ENCODE measurements at places on chromosomes 13 and 19. TPM values are rescaled to one million over a fixed set of nuclear protein-coding genes. Genes with fewer than 3 reads are reported as not detected.

DMKN gene
- 30.9 TPM for total RNA-seq

BRME1 gene
- 3.0 TPM for total RNA-seq

CRX gene
- total RNA-seq: not detected

COX7A1 gene
- total RNA-seq: 73.9 TPM

DNA sequence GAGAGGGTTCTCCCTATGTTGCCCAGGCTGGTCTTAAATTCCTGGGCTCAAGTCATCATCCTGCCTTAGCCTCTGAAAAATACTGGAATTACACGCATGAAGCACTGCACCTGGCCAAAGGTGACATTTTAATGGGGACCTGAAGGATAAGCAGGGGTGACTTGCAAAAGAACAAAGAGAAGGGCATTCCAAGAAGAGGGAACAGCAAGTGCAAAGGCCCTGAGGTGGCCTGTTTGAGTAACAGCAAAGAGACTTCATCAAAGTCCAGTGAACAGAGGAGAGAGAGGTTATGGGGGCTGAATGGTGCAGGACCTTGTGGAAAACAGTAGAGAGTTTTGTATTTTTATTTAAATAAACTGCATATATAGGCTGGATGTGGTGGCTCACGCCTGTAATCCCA lies 4.1 kb downstream of the CA11 start:
- H3K4me1 ChIP-seq: no peaks in the 10 kb centered on the region
- no peak for DNase-seq
- no peaks in the 10 kb centered on the region for H3K27me3 ChIP-seq

DNA sequence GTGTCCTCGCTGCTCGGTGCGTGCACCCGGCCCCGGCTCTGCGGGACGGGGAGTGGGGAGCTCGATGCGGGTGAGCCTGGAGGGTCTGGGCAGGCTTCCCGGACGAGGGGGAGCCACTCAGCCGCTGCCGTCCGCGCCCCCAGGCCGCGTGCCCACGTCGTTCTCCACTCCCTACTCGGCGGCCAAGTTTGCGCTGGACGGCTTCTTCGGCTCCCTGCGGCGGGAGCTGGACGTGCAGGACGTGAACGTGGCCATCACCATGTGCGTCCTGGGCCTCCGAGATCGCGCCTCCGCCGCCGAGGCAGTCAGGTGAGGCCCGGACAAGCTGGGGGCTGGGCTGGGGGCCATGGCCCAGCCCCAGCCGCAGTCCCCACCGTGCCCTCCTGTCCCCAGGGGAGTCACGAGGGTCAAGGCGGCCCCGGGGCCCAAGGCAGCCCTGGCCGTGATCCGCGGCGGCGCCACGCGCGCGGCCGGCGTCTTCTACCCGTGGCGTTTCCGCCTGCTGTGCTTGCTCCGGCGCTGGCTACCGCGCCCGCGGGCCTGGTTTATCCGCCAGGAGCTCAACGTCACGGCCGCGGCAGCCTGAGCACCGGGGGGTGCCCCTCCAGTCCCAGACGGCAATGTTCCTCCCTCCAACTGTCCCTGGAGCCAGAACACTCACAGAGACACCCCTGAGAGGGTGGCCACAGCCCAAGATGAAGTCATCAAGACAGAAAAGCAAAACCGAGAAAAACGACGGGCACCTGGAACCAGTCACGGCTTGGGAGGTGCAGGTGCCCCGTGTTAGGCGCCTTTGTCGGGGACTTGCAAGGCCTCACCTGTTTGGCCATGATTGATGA lies 2.5 kb upstream of the RPL36 start:
- H3K27me3 ChIP-seq: no peaks in the 10 kb centered on the region
- DNase-seq: no peak
- peaks cover 23% of the 10 kb centered on the region for H3K4me1 ChIP-seq
- H3K27ac ChIP-seq: peak overlapping the region; percentile 79
- peak overlapping the region; percentile 63 for H3K4me3 ChIP-seq

GRCh38 chr19:12773571-12773970 lies 1.8 kb downstream of the HOOK2 start:
- no peaks in the 10 kb centered on the region for H3K36me3 ChIP-seq
- no peak overlapping the region for H3K4me3 ChIP-seq

GRCh38 chr13:40445557-40445990 lies 220.9 kb downstream of the FOXO1 start:
- no peaks in the 10 kb centered on the region for H3K27me3 ChIP-seq
- H3K27ac ChIP-seq: no peak overlapping the region
- peak; percentile 25 for DNase-seq

GRCh38 chr19:5809053-5809452 lies 4.2 kb downstream of the NRTN start:
- no peak overlapping the region for H3K27ac ChIP-seq
- DNase-seq: no peak
- H3K36me3 ChIP-seq: no peaks in the 10 kb centered on the region
- H3K27me3 ChIP-seq: peaks cover 3% of the 10 kb centered on the region

DNA sequence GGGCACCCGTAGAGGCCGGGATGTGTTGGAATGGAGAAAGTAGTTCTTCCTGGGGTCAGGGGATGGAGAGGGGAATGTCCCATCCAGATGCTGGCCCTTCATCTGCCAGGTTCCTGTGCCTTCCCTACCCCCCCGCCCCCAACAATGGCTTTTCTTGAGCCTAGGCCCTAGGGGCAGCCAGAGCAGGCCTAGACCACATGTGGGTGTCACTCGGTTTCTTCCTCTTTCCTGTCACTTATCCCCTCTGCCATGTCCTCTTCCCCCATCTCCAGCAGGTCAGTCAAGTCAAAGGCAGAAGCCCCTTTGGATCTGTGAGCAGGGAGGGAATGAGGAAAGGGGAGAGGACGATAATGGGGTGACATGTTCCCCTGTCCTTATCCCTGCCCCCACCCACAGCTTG lies 36.4 kb downstream of the LYL1 start:
- H3K36me3 ChIP-seq: no peaks in the 10 kb centered on the region
- no peak for DNase-seq
- peak overlapping the region; percentile 70 for H3K27ac ChIP-seq
- H3K27me3 ChIP-seq: no peaks in the 10 kb centered on the region
- H3K4me3 ChIP-seq: no peak overlapping the region
- H3K4me1 ChIP-seq: peaks cover 96% of the 10 kb centered on the region

All from tibial nerve (tissue), 4 donors.